ENCODE measurements at places on chromosomes 3 and 15.

- peak; percentile 11 for DNase-seq
These were observed 63.9 kb downstream of the TMCC1 start for GRCh38 chr3:129829640-129830039.

DNA sequence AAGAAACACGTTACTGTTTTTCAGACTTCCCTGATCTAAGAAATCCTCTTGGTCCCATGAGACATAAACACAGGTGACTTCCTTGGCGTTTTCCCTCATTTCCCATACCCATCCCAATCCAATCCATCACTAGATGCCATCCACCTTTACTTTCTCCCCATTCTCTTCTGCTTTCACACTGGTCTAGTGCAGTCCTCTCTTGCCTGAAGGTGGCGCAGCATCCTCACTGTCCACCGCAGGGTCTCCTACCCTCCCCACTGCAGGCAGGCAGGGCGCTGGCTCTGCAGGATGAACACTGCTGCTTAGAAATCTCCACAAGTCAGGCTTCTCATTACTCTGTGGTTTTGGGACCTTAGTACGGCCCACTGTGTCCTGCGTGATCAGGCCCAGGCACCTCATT lies 58.2 kb downstream of the RAB7A start:
- peak; percentile 69 for DNase-seq

DNA sequence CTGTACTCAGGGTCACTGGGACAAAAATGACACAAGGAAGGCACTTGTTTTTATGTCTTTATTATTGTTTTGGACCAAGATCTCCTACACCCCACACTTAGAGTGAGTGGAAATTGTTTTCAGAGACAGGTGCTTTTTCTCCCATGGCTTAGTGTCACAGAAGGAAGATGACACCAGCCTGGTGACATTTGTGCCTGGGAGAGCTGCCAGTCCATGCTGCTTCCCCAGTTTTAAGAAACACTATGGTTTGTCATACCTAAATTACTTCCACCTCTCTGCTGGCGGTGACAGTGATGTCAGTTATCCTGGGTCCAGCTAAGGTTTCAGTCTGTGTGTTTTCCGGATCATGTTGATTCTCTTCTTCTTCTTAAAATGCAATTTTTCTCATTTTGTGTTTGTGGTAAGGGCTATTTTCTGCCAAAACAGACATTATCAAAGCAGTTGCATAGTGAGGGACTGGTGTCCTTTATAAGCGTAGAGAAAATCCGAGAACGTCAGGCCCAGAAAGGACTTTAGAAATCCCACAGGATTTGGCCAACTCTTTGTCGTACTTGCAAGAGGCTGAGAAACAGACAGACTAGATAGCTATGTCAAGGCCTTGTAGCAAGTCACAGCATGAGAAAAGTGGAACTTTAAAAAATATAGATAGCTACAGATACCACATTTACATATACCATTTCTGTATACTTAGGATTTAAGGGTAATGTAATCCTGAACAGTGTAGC lies 149.5 kb downstream of the TP63 start:
- no peak for DNase-seq

DNA sequence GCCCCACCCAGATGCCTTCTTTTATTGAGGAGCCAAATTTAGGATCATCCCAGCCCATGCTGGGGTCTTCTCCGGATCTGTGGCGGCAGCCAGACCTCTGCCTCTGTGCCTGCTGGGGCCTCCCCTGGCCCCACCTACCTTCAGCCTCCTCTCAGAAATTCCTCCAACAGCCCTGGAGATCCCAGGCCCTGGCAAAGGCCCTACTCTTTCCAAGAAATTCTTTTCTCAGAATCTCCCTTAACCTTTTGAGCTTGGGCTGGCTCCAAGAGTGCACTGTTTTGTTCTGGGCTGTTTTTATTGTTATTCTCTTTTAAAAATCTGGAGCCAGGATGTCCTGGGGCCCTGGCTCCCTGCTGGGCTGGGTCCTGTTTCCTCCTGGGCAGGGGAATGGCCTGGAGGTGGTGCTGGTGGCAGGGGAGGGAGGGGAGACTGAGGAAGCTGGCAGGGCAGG lies 57.8 kb downstream of the GRIP2 start:
- DNase-seq, result no peak

- no peak for DNase-seq
These were observed 3.7 kb downstream of the EFCC1 start for GRCh38 chr3:129004639-129005295.

- no peak for DNase-seq
These were observed 337.8 kb upstream of the CBLB start for GRCh38 chr3:106206613-106207012.

- DNase-seq, result no peak
These were observed 95.5 kb downstream of the CHST2 start for GRCh38 chr3:143215059-143215458.

DNA sequence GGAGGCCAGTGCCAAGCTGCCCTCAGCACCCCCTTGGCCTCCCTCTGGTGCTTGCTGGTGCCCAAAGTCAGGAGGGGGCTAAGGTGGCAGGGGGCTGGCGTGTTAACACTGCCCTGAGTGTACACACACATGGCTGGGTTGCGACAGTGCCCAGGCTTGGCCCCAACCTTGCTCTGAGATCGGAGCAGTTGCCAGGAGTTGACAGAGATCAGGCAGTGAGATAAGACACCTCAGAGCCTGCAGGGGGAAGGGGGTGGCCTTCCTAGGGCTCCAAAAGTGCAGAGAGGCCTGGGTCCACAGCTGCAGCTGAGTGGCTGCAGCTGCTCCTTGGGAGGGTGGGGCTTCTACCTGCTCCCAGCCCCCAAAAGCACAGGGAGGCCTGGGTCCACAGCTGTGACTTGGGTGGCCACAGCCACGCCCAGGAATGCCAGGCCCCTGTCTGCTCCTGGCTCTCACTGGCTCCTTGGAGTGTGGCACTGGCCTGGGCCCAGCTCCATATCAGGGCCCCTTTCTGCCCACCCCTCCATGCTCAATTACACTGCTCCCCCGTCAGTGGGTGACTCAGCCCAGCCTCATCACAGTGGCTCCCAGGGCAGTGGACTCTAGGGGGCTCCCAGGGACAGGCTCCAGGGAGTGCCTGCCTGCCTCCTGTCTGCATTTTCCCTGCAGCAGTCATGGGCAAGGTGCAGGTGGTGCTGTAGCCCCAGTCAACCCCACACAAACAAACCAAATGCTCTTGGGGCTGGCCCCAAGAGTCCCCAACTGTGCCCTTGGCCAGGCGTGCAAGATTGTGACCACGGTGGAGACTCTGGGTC lies 56.4 kb upstream of the C15orf39 start:
- no peak for DNase-seq

DNA sequence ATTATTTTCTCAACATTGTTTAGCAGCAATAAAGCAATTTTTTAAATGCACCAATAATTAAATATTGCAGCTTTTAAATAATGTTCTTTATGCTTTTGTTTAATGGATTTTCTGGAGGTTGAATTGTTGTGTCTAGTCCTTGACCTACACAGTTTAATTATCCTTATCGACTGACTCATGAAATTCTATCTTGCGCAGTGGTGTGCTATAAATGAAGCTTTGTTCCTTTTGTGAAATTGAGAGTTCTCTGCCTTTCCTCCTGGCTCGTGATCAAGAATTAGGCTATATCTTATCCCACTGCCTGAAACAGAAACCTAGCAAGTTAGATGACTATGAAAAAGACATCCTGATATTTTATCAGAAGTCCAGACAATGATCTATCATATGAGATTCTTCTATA lies 37.0 kb upstream of the PIK3R4 start:
- no peak for DNase-seq

DNA sequence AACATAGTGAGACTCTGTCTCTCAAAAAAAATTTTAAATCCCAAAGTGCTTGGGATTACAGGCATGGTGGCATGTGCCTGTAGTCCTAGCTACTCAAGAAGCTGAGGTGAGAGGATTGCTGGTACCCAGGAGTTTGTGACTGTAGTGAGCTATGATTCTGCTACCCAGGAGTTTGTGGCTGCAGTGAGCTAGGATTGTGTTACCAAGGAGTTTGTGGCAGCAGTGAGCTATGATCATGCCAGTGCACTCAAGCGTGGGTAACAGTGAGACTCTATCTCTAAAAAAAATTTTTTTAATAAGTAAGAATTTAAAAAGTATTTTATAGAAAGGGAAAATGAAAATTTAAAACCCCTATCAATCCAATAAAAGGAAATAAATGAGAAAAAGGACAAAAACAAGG lies 69.5 kb downstream of the FAIM start:
- DNase-seq, result no peak

GRCh38 chr3:50172626-50173220 lies 17.6 kb downstream of the SEMA3F start:
- DNase-seq, result no peak

DNA sequence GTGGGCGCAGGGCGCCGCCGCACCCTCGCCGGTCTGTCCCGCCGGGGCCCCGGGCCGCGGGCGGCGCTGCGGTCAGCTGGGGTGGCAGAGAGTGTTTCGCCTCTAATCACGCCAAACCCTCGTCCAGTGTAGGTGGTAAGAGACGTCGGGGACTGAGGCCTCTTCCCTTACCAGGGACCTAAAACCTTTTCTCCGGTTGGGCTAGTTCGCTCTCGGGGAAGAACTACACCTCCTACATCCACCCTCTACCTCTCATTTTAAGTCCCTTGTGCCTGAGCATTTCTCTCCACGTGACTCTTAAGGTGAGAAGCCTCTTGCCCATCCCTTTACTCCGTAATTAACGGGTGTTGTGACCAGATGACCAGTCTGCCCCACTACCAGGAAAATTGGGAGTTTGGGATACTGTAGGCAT lies 520 bp downstream of the TMEM42 start:
- no peak for DNase-seq

DNA sequence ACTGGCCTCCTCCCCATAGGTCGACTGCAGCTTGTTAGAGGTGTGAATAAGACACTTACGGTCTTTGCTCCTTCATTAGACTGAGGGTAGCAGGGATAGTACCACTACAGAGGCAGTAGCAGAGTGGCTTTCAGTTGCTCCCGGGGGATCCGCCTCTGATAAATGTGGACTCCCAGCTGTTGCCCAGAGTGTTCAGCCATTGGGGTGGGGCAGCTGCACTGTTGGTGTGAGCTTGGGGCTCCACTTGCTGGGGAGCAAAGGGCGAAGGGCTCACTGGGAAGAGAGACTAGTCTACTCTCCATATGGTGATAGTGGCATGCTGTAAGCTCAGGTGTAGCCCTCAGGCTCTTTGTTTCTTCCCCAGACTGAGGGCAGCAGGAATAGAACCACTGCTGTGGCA lies 239.1 kb downstream of the LRRN1 start:
- no peak for DNase-seq

DNA sequence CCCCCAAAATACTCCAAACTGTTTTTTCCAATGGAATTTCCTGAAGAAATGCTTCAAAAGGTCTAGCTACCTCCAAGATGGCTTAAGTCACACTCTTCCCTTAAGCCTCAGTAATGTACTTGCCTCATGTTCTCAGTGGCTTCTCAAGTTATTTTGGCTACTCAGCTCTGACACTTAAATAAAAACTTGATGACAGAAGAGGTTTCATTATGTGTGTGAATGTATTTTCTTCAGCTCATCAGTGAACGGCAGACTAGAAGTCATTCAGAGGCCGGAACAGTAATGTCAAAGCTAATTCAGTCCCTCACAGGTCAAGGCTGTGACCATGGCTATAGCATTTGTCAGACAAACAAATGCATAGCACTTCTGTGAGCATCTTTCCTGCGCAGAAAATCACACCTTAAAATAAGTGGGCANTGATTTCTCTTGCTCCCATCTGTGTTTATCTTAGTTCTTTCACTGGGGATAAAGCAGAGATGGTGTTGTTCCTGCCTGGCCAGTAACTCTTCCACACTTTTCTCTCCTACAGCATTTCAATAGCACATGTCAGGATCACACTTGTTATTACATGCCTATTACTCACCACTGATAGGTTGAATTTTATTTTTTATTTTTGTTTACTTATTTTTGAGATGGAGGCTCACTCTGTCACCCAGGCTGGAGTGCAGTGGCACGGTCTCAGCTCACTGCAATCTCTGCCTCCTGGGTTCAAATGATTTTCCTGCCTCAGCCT lies 68.5 kb upstream of the PLCL2 start:
- no peak for DNase-seq

- no peak for DNase-seq
These were observed 545.6 kb upstream of the ZNF385D start for GRCh38 chr3:22296601-22297000.

GRCh38 chr15:40974879-40975278 lies 21.6 kb downstream of the CHAC1 start:
- no peak for DNase-seq

DNA sequence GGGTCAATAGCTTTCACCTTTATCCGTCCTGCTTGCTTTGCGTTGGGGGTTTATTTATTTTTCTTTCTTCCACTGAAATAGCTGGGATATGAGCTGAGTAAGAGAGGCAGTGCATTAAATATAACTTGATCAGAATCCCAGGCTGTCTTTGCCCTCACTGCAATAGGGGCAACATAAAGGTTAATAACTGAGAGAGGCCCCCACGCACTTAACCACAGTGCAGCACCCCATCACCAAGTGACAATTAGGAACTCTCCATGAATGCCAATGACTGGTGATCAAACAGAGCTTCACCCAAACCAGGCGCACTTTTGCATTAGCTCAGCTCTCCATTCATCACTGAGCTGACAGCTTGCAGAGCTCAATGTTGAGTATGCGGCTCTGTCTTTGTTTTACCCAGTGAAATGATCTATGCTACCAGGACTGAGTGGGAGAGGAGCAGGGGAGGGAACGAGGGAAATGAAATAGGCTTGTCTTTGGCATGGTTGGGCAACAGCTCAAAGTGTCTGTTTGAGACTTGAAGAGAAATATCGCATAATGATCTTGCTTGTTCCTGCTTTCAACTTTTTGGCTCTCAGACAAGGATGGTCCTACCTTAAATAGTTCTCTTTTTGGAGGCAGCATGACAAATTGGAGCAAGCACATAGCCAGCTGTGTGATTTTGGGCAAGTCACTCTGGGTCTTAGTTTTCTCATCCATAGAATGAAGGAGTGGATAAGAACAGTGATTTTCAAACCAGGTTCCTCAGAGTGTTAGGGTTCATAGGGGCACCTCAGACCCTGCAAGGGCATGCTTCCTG lies 14.5 kb upstream of the GLCE start:
- DNase-seq, result no peak

DNA sequence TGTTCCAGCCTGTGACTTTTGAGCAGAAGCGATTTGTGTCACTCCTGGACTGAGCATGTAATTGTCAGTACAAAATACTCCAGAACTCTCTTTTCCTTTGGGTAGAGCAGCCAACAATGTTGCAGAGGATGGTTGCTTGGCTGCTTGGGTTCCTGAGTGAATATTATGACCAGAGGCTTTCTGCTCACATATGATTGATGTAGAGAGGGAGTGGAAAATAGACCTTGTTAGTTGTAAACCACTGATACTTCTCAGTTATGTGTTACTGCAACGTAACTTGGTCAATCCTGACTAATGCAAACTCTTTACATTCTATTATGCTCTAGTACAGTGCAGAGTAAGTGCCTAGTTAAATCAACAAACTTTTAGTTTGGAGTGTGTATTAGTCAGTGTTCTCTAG lies 322.6 kb upstream of the KCNH8 start:
- DNase-seq, result no peak
